Activated naive CD4-positive, alpha-beta T cell treated with anti-CD3 and anti-CD28 coated beads, Interleukin-2, amount 50 U/mL, for 16 hours (primary cell): ENCODE measurements at places on chromosomes 7 and 10.

DNA sequence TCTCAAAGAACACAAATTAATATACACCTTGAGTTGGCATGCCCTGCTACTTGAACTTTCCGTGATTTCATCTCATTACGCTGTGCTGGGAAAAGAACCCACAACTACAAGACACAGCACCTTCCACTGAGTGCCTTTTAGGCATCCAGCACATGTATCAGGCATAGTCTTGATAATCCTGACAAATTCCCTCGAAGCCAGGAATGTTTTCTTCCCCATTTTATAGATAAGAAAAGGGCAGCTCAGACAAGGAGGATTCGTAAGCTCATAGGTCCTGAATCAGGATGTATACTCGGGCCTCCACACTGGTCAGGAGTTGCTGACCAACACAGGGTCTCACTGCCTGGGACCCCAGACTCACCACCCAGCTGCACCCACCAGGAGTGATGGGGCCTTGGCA lies 368.6 kb downstream of the TNS3 start:
- DNase-seq: no peak

DNA sequence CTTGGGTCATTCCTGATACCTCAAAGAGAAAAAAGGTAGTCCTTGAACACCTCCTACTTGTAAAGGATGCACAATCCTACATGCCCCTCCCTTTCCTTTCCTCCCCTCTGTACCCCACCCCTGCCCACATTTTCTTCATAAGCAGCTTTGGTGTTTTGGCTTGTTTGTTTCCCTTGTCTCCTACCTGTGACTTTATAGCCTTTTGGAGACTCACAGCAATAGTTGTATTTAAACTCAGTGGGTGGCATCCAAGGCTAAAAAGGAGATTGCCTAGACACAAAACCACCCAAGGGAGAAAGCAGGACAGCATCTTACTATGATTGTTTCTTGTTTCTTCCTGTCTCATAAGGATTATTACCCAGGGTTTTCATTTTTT lies 63.4 kb downstream of the EGFR start:
- DNase-seq: no peak

GRCh38 chr7:154688952-154689351 lies 314.0 kb downstream of the PAXIP1 start:
- no peak for DNase-seq

GRCh38 chr10:71133710-71134686 lies 78.4 kb upstream of the UNC5B start:
- DNase-seq: no peak

DNA sequence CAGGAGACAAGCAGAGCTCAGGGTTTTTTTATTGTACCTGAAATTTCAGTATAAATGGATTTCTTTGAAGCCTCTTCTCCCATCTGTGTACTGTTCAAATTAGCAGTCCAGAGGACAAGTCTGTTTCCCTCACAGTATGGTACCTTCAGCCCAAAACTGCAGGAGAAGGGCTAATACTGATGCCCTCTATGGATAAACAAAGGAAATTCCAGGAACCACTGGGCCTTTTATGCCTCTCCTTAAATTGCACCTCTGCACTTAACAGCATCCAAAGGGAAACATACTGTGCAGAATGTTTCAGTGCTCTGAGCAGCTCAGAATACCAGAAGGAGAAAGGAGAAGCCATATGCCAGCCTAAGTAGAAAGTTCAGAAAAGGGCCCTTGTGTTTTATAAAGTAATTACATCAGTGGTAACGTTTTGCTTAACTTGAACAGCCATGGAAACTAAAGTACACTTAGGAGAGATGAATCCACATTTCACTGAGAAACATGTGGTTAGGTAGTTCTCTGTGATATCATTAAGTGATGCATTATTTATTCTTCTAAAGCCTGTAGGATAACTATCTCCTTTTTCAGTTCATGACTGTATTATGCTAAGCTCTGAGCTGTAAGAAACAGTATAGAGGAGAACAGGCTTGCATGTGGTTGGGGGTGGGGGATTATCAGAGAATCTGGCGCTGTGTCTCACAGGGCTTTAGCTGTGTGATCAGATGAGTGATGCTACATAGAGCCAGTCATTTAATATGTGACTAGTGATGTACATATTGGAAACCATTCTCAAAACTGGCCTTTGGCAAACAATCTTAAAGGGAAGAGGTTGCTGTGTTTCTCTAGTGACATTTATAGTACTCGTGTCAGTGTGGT lies 111.3 kb downstream of the POU6F2 start:
- no peak for DNase-seq

- DNase-seq: no peak
Observed at GRCh38 chr7:110010359-110010758, 1080.6 kb upstream of the LRRN3 start.

- DNase-seq: no peak
Observed at GRCh38 chr10:3873728-3874461, 88.9 kb upstream of the KLF6 start.

GRCh38 chr7:30765408-30765807 lies 5.8 kb upstream of the MINDY4 start:
- no peak for DNase-seq

DNA sequence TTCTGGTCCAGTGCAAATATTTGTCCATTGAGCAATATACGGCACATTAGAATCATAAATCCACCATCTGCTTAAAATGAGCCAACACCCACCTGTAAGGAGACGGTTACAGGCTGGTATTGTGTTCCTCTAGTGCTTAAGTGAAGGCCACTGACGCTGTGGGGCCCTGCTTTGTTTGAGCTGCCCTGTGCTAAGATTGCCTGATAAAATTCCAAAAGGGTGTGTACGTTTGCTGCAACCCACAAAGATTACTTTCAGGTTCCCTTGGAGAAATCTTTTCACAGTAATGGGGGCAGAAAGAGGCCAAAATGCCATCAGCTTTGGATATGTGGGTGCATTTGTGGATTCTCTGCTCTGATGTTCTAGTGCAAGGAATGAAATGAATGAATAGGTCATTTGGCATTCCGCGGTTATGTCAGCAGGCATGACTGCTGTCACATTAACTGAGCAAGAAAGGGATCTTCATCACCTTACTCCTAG lies 34.4 kb downstream of the AGR3 start:
- DNase-seq: no peak

DNA sequence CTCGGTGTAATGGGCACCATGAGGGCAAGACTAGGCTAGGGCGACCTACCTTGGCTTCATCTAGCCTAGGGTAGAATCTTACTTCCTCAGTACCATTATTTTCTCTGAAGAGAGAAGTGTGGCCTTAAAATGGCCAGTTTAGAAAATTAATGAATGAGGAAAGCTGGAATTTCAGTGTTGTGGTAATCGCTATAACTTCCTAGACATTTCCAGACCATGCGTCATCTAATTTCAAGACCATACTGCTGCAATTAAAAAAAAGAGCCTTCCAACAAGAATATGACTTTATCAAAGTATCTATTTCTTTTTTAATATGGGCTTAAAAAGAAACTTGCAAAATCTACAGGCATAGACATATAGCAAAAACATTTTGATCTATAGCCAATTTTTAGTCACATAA lies 68.5 kb downstream of the CPVL start:
- no peak for DNase-seq
